Cortex of kidney (tissue), 1 donor: ENCODE measurements at places on chromosomes 3 and 15.

DNA sequence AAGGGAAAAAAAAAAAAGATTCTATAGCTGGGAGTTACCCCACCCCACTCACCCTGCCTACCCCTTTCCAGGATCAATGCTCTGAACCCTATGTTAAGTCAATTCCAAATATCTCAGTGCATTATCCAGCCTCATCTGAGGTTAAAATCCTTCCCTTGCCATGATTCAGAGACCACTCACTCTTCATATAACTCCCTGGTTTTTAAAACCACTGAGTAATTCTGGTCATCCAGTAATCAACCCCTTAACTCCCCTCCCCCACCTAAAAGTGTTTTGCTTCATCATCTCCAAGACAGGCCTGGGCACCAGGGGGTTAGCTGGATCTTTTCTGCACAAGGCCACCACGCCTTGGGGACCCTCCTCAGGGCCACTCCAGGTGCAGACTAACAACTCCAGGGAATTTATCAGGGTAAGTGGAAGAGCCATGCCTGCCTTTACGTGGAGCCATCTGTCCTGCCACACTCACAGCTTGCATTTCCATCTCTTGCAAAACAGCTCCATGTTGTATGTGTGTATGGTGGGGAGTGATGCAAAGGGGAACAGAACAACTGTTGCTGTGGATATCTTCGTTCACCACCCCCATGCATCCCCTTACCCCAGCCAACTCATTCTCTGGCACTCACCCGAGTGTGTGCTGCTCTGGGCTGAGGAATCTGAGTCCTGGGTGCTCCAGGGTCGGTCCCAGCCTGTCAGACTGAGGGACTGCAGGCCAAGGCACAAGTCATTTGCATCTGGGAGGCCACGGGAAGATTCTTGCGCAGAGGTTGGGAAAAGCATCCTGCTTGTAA is 30.7 kb upstream of the RPS17 start:
- no peak for DNase-seq

GRCh38 chr15:27278761-27279160 is 307.8 kb downstream of the GABRG3 start:
- DNase-seq: no peak

- no peak for DNase-seq
Observed at GRCh38 chr3:71629289-71629688, 45.8 kb upstream of the FOXP1 start.

DNA sequence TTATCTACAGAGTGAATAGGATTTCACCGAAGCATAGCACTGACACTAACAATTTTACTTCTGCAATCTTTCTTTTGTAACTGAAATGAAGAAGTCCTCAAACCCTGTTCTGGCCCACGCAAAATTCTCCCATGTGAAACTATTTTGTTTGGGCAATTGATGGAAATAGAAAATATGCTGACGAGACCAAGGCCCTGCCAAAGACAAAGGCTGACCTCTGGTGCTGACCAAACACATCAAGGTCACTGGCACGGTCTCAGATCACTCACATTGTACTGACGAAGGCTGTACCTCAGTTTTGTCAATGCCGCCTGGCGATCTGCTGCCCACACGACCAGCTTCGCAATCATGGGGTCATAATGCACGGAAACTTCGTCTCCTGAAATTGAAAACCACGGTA is 58.4 kb upstream of the DCUN1D1 start:
- no peak for DNase-seq
